Adipocyte (in vitro differentiated cells): ENCODE measurements at places on chromosomes 7 and 10.

DNA sequence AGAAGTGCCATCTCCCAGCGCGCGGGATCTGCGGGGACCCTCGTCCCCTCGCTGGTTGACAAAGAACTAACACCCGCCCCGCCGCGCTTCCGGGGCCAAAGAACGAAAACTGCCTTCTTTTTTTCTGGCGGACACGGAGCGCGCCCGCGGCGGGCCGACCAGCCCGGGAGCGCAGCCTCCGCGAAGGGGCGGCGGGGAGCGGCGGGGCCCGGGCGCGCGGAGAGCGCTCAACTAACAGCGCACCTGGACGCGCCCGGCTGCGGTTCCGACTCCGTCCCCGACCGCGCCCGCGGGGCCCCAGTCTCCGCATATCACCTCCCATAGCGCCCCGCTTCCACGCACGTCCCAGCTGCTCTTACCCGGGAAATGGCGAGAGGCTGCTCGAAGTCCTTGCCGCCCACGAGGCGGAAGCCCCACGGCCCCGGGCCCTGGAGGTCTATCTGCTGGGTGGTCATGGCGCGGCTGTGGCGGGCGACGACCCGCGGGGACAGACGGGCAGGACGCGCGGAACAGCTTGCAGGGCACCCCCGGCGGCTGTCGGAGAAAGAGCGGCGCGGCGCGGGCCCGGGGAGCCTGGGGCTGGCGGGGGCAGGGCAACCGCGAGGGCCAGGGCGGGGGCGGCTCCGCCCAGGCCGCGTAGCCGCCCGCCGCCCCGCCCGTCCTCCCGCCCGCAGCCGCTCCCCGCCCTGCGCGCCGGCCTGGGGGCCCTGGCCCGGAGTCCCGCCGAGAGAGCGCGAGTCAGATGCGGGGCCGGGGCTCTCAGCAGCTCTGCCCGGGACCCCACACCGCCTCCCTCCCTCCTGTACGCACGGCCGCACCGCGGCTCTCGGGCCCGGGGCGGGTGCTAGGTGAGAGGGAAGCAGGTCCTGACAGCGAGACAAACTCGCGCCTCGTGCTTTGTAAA lies at the start of gene PDLIM1:
Gene PDLIM1 (minus strand): TSS at position 543 of the 904 bp plus-strand sequence. CDS start 88 bp downstream, at position 455.
- DNase-seq: peak; percentile 86

DNA sequence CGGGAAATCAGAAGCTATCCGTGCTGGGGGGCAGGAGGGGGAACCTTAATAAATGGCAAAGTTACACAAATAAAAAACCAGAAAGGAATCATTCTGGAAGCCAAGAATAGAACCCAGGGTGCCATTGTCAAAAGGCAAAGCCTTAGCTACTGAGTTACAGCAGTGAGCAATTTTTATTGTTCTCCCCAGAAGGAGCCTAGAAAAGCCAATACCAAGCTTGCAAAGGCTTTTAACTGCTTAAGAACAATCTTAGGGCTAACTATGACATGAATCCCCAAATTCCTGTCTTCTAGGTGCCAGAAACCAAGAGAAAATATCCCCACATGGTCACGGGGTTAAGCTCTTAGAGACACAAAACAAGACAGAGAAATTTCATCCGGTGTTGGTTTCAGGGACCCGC lies 482.7 kb downstream of the CCSER2 start:
- no peak for DNase-seq

DNA sequence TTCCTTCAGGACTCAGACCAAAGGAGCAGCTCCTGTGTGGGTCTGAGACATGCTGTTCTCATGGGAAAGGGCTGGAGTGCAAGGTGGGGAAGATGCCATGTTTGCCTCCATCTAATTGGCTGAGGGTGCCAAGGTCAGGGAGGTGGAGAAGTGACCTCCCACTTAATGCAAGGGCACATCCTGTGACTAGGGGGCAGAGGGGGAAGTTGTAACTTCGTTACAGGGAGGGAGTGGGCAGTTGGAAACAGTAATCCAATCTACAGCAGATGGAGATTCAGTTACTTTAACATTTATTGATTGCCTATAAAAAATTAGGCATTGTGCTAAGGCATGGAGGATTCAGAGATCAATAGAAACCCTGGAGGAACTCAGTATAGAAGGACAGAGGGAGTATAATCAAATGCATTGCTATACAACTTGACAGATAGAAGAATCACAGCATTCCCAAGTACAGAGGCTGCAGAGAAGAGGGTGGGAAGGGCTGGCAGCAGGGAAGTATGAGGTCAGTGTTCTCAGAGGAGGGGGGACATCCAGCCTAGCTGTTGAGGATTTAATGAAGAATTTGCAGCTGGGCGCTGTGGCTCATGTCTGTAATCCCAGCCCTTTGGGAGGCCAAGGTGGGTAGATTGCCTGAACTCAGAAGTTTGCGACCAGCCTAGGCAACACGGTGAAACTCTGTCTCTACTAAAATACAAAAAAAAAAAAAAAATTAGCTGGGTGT lies 75.9 kb downstream of the CCNY start:
- no peak for DNase-seq

GRCh38 chr7:36944838-36945237 lies 220.5 kb upstream of the AOAH start:
- no peak for DNase-seq
